Posterior vena cava (tissue), 2 donors: ENCODE measurements at places on chromosomes 4 and X. TPM values are rescaled to one million over a fixed set of nuclear protein-coding genes. Genes with fewer than 3 reads are reported as not detected.

GRCh38 chrX:14698790-14699189, 169.5 kb downstream of the GLRA2 start:
- no peak for DNase-seq

DNA sequence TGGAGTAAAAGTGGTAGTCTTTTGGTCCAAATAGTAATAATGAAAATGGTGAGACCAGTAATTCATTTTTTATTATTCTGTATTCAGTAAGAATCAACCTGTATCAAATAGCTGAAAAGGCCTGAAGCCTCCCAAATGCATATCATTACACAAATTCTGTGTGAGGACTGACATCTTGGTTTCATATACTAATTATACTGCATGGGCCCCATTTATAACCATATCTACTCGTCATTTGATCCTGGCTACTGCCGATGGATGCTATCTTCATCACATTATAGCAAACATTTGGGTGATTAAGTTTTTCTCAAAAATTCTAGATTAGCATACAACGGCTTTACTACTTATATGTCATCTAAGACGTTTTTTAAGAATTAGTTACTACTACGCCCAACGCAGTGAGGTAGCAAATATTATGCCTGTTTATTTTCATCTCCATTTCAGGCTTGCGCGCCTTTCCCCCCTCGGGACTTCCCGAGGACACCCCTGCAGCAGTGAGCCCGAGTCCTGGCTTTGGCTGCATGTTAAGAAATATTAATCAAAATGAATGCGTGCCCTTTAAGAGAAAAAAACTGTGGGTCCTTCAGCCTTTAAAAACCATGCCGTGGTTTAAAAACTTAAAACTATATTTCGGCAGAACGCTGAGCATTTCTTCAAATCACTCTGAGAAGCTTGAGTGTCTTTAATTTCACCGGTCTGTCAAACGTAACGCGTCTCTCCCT, 814 bp upstream of the MMAA start:
- DNase-seq = no peak

DNA sequence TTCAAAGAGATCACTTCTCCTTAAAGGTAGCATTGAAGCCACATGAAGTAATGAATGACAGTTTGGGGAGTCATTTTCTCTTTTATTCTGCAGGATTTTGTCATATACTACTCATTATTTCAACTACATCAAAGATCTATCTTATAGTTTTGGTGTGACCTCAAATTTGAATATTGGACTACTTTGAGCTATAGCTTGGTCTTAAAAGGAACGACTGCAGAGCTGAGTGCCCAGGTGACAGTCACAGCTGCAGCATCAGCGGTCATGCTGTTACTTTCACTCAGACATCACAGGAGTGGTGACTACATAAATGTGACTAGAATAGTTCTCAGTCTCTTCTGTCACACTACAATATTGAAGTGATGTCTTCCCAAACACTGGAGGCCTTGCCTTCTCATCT, 10.7 kb upstream of the SPCS3 start:
- no peak for DNase-seq

Gene PGAM4
- total RNA-seq = not detected

Gene MND1
- total RNA-seq = 1.9 TPM

DNA sequence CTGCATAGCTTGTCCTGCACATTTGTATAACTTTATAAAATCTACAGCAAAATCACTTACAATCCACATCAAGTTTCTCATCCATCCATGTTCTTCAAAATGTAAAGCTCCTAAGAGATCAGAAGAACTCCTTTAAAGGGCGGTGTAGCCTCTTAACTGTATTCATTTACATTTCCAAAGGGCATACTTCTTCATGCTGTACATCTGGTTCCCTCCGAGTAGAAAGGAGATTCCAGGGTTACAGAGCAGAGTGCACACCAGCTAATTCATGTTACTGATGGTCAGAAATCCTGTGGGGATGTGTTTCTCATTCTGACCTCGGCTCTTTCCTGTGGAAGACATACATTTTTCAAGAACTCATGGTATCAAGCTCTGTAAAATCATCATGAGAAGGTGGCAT, 231.8 kb downstream of the ARAP2 start:
- no peak for DNase-seq

Gene BEX2
- 0.57 TPM for total RNA-seq

Gene FATE1
- not detected for total RNA-seq

Gene PPP1R2C
- not detected for total RNA-seq

Gene PABPC5
- 2.9 TPM for total RNA-seq

- DNase-seq = no peak
Measured at GRCh38 chr4:15976456-15977447, 13.8 kb upstream of the FGFBP2 start.

GRCh38 chrX:147680251-147680650, 231.5 kb upstream of the FMR1 start:
- no peak for DNase-seq

Gene TMEM154
- 4.0 TPM for total RNA-seq

GRCh38 chr4:155032521-155033229, 175.8 kb upstream of the NPY2R start:
- DNase-seq = no peak

DNA sequence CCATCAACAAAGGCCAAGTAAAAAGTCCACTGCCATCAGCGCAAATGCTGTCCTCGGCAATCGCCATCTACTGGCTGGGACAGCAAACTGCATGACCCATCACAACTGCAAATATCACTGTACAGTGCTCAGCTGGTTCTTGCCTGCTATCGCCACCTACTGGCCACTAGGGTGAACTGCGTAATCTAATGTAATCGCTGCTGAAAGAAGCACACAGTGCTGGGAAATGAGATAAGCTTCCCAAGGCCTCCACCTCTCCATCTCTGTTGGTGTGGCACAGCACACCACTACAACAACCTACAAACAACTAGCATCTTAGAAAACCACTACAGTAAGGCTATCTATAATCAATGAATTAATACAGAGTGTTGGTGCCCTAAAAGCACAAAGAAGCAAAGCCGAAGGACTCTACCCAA, 298.3 kb downstream of the TEX13A start:
- DNase-seq = peak; percentile 85

- DNase-seq = no peak
Measured at GRCh38 chrX:9865804-9866472, 79.7 kb downstream of the SHROOM2 start.

Gene GDPD2
- total RNA-seq = not detected

DNA sequence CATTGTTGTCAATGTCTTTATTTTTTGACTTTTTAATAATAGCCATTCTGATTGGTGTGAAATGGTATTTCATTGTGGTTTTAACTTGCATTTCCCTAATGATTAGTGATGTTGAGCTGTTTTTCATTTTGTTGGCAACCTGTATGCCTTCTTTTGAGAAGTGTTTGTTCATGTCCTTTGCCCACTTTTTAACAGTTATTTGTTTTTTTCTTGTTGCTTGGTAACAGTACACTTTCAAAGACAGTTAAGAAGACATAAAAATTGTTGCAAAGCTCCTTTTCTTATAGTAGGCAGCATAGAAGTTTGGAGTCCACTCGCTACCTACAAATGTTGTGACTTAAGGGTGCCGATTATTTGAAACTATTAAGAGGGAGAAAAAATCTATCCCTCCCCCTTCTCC, 48.7 kb upstream of the SLC7A11 start:
- no peak for DNase-seq

Gene NLGN3
- 0.67 TPM for total RNA-seq

Gene FLNA
- total RNA-seq = 5,571 TPM

DNA sequence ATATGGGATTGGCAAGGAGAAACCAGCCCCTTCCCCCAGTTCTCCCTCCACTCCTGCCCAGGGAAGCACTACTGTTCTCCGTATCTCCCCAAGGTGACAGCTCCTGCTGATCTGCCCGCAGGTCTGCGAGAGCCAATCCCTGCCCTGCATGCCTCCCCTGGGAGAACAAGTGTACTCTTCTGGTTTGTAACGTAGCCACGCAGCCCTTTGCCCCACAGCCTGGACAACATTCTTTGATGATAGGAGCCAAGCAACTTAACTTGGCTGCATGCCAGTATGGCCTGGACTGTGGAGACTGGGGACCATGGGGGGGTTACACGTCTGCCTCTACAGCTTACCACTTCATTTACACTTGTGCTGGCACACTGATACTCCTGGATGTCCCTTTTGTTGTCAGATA, 2.0 kb downstream of the STBD1 start:
- no peak for DNase-seq

DNA sequence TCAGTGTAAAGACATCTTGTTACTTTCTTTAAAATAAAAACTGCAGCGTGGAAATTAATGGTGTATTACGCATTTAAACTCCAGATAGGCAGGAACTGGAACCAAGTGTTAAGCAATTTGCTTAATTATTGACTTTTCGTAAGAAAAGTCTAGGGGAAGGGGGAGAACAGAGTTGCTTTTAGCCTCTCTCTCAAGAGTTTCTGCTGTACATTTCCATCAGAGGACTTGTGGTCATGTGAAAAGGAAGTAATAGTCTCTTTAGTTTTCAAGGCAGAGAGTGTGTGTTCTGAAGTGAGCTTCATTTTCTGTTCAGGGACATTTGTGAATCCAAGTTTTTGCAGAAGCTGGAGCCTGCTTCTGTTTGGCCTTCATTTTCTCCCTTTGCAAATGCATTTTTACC, 127.2 kb downstream of the UBE2K start:
- no peak for DNase-seq

Gene FGFR3
- total RNA-seq = 2.1 TPM

GRCh38 chr4:147717878-147718277, 14.0 kb upstream of the ARHGAP10 start:
- DNase-seq = no peak

DNA sequence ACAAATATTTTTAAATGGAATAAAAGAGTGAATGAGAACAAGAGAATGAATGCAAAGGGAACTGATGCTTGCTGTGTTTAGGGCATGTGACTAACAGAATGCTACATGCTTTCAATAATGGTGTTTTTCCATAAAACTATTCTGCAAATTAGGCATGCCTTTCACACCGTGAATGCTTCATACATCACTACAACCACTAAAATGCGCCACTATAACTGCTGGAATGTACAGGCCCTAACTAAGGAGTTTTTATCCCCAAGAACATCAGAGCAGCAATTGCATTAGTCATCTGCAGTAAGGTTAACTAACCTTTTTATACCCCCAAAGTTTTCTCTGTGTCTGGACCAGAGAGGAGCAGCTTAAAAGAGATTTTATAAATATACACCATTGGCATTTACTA, 190.4 kb downstream of the ARAP2 start:
- DNase-seq = no peak

Gene CSN1S1
- total RNA-seq = not detected

Gene SLITRK2
- total RNA-seq = 0.28 TPM

Gene RTL9
- 0.19 TPM for total RNA-seq

GRCh38 chr4:10733481-10734062, 49.0 kb upstream of the CLNK start:
- DNase-seq = no peak

GRCh38 chr4:45944000-45944399, 179.9 kb downstream of the GABRG1 start:
- no peak for DNase-seq

DNA sequence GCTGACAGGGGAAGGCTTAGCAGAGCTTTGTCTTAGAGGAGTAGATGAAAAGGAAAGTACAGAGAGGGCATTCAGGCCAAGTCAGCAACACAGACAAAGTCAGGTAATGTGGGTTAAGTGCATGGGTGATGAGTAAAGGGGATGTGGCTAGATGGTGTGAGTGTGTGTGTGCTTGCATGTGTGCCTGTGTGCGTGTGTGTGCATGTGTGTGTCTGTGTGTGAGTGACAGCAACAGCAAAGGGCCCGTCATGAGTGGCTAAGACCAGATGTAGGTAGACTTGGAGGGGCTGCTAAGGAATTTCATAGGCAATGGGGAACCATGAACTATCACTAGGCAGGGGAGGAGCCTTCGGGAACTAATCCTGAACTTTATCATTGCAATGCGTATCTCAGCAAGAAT, 2.2 kb upstream of the GPR78 start:
- peak; percentile 23 for DNase-seq

Gene CDX4
- total RNA-seq = not detected

Gene FGG
- total RNA-seq = not detected

DNA sequence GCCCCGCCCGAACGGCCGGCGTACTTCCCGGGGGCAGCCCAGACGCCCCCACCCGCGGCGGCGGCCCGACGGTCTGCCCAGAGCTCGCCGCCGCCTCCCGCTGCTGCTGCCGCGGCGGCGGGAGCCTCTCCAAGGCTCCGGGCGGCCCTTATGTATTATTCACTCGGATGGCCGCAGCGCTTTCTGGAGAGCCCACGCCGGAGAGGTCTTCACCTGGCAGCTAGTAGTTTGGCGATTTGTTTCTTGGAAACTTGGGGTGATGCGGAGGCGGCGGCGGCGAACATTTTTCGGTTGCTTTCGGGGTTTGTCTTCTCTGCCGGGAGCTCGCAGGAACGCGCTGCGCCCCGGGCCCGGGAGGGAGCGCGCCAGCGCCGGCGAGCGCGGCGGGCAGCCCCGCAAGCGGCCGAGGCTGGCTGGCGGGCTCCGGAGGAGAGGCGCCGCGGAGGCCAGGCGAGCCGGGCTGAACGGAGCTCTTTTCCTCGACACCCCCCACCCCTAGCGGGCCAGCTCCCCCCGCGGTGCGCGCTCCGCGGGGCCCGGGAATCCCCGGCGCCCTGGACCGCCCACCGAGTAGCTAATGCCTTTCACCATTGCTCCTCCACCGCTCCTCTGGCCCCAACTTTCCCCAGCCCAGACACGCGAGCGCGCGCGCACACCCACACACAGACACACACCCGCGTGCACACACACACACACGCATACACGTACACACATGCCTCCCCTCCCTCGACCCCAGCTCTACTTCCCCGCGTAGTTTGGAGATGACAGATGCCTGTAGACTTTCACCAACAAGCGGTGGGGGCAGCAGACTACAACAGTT, 113.5 kb downstream of the DHX15 start:
- DNase-seq = peak; percentile 86

DNA sequence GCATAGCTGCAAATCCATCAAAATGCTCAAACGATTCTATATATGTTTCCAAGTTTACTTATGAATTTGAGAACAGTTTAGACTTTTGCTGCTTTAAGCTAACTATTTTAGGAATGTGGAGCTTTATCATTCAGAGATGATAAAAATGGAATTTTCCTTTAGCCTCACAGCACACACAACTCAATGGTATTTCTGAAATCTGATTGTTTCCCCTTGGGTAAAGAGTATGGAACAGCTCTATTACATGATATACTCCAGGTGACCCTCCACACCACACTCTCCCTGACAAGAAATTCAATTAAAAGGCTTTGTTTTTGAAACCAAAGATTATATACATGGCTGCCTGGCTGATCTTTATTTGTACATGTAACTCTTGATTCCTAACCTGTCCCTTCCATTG, 120.0 kb downstream of the LUZP4 start:
- no peak for DNase-seq

Gene ALB
- total RNA-seq = 7.2 TPM

Gene DCX
- total RNA-seq = 0.10 TPM

GRCh38 chr4:80184053-80184824, 13.1 kb upstream of the PRDM8 start:
- peak; percentile 97 for DNase-seq

DNA sequence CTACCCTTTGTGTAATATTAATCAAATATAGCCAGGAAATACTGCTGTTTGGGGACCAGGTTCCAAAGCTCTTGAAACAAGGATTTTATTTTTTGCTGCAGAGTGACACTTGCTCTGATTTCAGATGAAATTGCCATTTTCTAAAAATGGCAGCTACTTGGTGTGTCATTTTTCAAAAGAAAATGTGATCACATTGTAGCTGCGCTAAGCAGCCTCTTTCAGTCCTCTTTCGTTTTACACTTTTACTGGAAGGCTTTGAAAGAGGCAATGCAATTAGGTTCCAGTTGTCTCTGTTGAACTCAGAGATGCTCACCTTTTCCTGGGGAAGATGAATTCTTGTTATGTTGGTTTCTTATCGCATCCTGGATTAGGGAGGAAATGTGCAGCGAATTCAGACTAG, 85.1 kb downstream of the CT47B1 start:
- no peak for DNase-seq

- no peak for DNase-seq
Measured at GRCh38 chr4:185758807-185759206, 53.2 kb downstream of the SORBS2 start.
